ENCODE measurements at places on chromosomes 2 and 18. TPM values are rescaled to one million over a fixed set of nuclear protein-coding genes. Genes with fewer than 3 reads are reported as not detected.

The POTEC gene
- not detected for total RNA-seq

The DPP4 gene
- total RNA-seq = 26.4 TPM

DNA sequence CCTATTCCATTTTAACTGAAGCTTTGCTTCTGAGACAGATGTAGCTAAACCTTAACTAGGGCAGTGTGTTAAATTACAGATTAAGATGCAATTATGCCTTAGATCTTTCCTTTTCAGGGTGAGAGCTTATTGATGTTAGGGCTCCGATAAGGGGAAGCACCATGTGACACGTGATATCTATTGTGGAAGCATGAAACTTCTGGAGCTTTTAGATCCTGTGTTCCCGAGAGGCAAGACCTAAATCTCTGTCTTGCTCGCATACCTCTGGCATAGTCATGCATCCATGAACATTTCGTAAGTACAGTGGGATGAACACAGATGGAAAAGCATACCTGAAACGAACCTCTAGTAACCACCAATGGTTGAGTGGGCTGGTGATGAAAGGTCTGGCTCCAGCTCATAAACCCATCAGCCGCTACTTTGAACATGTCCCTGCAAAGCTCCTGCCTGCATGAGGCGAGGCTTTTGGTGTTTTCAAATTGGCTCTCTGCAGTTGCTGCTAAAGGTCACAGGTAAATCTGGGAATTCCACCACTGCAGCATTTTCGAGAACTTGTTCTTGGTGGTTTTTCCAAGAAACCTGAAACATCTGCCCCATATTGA, 3.7 kb upstream of the NRP2 start:
- DNase-seq = no peak

GRCh38 chr2:228589115-228589514, 407.6 kb upstream of the SPHKAP start:
- no peak for DNase-seq

The MYOM1 gene
- total RNA-seq = 1.0 TPM

The G6PC2 gene
- total RNA-seq = not detected

- DNase-seq = no peak
Observed at GRCh38 chr2:178238154-178238521, 43.8 kb downstream of the OSBPL6 start.

- no peak for DNase-seq
Observed at GRCh38 chr2:221166292-221166691, 405.8 kb downstream of the EPHA4 start.

The AAMP gene
- total RNA-seq = 82.8 TPM

The ANKRD30B gene
- total RNA-seq = not detected

The ATP6V1B1 gene
- not detected for total RNA-seq

The SAG gene
- total RNA-seq = not detected

- no peak for DNase-seq
Observed at GRCh38 chr2:34317797-34318196, 718.7 kb upstream of the FAM98A start.

The ALK gene
- total RNA-seq = not detected

The GNAL gene
- not detected for total RNA-seq

GRCh38 chr18:57125627-57126026, 21.3 kb upstream of the BOD1L2 start:
- DNase-seq = no peak

DNA sequence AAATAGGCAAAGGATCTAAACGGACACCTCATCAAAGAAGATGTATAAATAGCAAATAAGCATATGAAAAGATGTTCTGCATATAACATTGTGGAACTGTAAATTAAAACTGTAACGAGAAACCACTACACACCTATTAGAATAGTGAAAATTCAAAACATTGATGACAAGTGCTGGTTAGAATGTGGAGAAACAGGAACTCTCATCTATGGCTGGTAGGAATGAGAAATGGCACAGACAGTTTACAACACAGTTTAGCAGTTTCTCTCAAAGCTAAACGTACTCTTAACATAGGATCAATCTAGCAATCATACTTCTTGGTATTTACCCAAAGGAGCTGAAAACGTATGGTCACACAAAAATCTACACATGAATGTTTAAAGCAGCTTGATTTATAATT, 126.2 kb downstream of the TRIB2 start:
- DNase-seq = no peak

GRCh38 chr2:13686262-13686661, 946.3 kb upstream of the LRATD1 start:
- no peak for DNase-seq

GRCh38 chr2:104240984-104241383, 612.9 kb upstream of the POU3F3 start:
- no peak for DNase-seq

DNA sequence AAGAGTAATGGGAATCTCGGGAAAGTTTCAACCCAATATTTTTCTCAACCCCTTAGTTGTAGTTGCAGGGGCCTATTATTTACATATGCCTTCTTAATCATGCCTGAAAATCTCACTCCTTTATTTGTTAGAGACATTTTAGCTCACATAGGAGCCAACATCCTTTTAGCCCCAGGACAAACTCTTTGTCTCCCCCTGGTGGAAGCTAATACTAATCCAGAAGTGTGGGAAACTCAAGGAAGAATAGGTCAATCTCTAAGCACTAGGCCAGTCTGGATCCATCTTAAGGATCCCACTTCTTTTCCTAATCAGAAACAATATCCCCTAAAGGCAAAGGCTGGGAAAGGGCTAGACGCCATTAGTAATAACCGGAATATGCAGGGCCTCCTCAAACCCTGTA, 550.9 kb upstream of the PKDCC start:
- DNase-seq = no peak

Data from activated CD8-positive, alpha-beta T cell treated with anti-CD3 and anti-CD28 coated beads for 36 hours (primary cell).